ENCODE measurements at places on chromosomes 3 and 15.

DNA sequence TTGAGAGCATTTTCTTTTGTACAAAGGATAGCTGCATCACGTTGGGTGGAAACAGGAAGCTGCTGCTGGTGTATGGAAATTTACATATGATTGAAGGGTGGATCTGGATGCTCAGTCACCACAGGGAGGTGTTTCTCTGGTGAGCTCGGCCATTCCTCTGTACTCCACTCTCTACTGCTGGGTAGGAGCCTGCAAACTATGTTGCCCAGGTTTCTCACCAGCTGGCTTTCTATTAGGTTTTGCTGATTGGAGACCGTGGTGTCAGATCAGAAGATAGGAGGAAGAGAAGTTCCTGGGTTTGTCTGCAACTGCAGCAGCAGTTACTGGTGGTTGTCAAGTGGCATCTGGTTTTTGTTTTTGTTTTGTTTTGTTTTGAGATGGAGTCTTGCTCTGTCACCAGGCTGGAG is 61.7 kb downstream of the TAMM41 start:
- H3K36me3 ChIP-seq: no peaks in the 10 kb centered on the region
- H3K27me3 ChIP-seq: no peaks in the 10 kb centered on the region
- peak; percentile 77 for DNase-seq
- no peak overlapping the region for H3K4me3 ChIP-seq
- no peaks in the 10 kb centered on the region for H3K4me1 ChIP-seq
- no peak overlapping the region for H3K27ac ChIP-seq

DNA sequence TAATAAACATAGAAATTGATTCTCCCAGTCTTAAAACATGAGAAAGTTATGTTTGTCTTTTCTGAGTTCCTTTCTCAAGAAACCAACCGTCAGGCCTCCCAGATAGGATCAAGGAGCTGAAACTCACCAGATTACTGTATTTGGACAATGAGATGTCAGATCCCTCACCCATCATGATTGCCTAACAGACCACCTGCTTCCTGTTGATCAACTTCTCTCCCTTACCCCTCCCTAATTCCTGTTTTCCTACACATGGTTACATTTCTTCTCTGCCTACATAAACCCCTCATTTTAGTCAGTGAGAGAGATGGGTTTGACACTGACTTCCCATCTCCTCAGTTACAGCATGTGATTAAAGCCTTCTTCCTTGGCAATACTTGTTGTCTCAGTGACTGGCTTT is 917.5 kb downstream of the FHIT start:
- no peaks in the 10 kb centered on the region for H3K36me3 ChIP-seq
- no peaks in the 10 kb centered on the region for H3K4me1 ChIP-seq
- no peaks in the 10 kb centered on the region for H3K27me3 ChIP-seq

- no peaks in the 10 kb centered on the region for H3K36me3 ChIP-seq
- H3K27me3 ChIP-seq: peaks cover 23% of the 10 kb centered on the region
Measured at GRCh38 chr15:74955017-74955416, 1.6 kb downstream of the RPP25 start.

DNA sequence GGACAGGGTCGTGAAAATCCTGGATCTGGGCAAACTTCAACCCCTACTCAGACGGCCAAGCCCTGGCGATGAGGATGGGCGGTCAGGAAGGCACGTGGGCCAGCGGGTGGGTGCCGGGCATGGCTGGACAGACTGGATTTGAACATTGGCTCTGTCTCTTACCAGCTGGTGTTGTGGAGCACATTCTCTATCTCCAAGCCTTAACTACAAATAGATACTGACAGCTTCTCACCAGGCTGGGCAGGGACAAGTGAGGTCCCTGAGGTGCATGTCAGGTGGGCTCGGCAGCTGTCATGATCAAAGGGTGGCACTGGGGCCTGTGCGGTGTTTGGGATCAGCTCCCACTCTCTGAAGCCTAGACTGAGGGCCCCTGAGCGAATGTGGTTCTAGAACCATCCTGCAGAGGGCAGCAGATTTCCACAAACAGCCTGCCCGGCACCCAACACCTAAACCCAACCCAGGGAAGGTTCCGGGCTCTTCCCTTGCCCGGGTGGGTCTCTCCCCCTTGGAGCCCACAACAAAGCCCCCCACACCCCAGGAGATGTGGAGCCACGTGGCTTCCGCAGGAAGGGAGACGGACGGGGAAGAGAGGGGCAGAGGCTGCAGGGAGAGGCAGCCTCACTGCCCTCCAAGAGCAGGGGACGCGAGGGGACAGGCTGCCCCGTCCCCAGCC is 58.4 kb downstream of the RGMA start:
- H3K36me3 ChIP-seq: peaks cover 2% of the 10 kb centered on the region
- peak; percentile 75 for DNase-seq
- no peak overlapping the region for H3K4me3 ChIP-seq

GRCh38 chr3:131898346-131898745 is 136.5 kb downstream of the CPNE4 start:
- no peak overlapping the region for H3K4me3 ChIP-seq
- no peaks in the 10 kb centered on the region for H3K36me3 ChIP-seq
- no peak overlapping the region for H3K27ac ChIP-seq
- no peak for DNase-seq
- H3K27me3 ChIP-seq: no peaks in the 10 kb centered on the region

DNA sequence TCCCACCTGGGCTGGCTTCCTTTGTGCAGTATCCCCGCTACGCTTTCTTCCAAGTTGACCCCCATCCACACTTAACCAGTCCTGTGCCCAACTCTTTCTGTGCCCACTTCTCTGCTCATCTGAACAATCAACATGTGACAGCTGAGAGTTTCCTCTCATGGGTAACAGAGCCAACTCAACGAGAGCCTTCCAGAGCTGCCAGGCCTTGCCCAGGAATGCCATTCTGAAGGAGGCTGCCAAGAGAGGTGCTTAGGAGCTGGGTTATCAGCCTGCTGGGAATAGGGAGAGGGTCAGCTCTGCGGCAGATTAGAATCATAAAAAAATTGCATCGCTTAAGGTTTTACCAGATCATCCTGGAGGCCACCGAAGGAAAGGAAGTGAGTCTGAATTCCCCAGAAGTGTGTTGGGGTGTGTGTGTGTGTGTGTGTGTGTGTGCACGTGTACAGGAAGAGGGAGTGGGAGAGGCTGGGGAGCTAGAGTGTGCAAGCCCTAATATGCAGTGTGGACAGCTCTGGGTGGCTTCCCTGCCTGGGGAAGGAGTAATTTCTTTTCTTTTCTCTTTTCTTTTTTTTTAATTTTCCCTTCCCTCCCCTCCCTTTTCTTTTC is 66.7 kb downstream of the ITGA11 start:
- H3K27ac ChIP-seq: no peak overlapping the region
- no peak for DNase-seq
- H3K27me3 ChIP-seq: no peaks in the 10 kb centered on the region
- H3K36me3 ChIP-seq: no peaks in the 10 kb centered on the region

DNA sequence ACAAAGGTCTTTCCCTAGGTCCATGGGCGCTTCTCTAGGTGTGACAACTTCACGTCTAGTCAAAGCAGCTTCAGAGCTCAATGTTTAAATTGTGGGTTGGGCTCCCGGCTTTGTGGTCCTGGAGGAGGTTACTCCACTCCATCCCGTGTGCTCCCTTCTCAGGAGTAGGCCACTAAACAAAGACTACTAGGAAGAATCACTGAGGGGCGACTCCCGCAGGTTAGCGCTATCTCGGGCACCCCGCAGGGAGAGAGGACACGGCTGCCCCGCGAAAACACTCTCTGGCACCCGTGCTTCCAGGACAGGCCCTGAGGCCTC is 500 bp downstream of the PARP6 start:
- DNase-seq: peak; percentile 67
- no peaks in the 10 kb centered on the region for H3K27me3 ChIP-seq
- peak overlapping the region; percentile 82 for H3K4me3 ChIP-seq
- peak overlapping the region; percentile 82 for H3K27ac ChIP-seq

DNA sequence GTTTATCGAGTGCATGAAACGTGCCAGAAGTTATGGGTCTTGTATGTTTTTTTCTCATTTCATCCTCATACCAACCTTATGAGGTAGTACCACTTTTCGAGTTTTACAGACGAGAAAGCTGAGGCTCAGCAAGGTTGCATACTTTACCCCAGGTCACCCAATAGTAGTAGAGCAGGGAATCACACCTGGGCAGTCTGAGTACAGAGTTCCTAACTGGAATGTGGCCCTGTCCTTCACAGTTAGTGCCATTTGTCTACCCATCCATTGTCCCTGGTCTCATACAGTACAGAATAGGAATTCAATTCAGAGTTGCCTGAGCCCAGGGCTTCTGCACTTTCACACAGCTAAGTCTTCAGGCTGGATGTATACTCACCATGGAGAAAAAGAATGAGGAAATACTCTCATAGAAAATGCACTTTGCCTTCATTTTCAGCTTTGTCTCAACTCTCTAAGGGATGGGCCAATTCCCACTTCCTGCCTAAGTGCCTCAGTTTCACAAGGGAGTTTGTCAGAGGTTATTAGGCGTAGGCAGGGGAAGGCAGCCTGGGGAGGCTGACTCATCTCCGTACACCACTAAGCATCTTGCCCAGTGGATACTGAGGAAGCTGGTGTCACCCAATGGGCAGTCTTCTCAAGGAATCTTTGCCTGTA is 93.2 kb downstream of the TMEM212 start:
- no peak overlapping the region for H3K27ac ChIP-seq
- H3K4me3 ChIP-seq: no peak overlapping the region
- no peaks in the 10 kb centered on the region for H3K27me3 ChIP-seq
- DNase-seq: peak; percentile 81
- H3K36me3 ChIP-seq: no peaks in the 10 kb centered on the region

DNA sequence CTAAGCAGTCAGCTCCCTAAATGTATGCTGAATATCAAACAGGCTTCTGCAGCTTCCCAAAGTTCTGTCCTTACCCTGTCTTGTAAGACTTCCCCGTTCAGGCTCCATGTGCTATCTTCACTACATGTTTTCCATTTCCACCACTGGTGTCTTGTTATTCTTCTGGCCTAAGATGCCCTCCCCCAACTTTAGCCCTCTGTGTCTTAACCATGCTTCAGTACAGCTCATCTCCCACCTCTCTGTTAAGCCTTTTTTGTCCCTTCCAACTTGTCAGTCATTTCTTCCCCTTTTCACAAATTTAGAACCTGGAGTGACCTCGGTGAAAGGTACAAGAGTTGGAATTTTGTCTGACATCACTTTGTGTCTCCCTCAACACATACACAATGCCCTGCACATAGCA is 151.7 kb upstream of the TBL1XR1 start:
- no peaks in the 10 kb centered on the region for H3K36me3 ChIP-seq
- no peaks in the 10 kb centered on the region for H3K27me3 ChIP-seq
- H3K4me1 ChIP-seq: peaks cover 14% of the 10 kb centered on the region
- no peak overlapping the region for H3K4me3 ChIP-seq

GRCh38 chr15:67707520-67708283 is 117.6 kb upstream of the SKOR1 start:
- H3K36me3 ChIP-seq: no peaks in the 10 kb centered on the region
- no peaks in the 10 kb centered on the region for H3K4me1 ChIP-seq
- no peak overlapping the region for H3K4me3 ChIP-seq
- H3K27ac ChIP-seq: no peak overlapping the region
